ENCODE measurements at places on chromosomes 4 and X.

DNA sequence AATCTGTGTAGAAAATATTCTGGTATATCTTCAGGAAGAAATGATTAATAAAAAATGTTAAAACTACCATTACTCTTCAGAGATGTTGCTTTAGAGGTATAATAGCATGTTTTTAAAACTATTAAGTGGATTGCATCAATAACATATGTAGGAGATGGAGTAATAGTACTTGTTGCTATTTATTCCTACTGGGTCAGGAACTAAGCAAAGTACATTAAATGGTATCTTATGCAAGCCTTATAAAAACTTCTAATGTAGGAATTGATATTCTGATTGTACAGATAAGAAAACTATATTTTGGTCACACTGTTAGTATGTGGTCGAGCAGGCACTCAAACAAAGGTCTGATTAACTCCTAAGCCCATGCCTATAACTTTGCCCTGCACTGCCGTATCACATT is 31.4 kb upstream of the PDLIM5 start:
- no peak for DNase-seq

GRCh38 chrX:119062750-119063374 is 9.9 kb upstream of the CT47C1 start:
- DNase-seq: no peak

DNA sequence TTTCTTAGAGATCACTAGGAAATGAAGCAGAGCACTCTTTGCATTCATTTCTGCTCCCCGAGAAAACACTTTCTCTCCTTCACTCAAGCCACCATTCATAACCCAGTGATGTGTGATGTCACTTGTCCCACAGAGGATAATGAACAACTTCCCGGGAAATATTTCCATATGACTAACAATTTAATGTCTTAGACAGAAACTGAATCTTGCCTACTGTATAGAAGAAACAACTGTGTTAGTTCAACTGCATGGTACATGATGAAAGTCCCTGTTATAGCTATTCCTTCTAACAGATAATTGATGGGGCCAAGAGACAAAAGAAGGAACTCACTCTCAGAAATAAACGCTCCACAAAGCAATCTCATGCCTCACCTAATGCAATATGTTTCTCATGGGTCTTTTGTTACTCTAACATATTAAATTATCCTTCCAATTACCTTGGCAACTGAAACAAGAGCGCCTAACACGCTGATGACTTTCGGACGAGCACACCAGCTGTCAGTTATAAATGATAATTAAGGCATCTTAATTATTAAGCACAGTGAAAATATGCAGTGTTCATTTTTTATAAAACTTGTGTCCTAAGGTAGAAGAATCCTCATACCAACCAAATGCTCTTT is 113.7 kb upstream of the TLR3 start:
- no peak for DNase-seq

DNA sequence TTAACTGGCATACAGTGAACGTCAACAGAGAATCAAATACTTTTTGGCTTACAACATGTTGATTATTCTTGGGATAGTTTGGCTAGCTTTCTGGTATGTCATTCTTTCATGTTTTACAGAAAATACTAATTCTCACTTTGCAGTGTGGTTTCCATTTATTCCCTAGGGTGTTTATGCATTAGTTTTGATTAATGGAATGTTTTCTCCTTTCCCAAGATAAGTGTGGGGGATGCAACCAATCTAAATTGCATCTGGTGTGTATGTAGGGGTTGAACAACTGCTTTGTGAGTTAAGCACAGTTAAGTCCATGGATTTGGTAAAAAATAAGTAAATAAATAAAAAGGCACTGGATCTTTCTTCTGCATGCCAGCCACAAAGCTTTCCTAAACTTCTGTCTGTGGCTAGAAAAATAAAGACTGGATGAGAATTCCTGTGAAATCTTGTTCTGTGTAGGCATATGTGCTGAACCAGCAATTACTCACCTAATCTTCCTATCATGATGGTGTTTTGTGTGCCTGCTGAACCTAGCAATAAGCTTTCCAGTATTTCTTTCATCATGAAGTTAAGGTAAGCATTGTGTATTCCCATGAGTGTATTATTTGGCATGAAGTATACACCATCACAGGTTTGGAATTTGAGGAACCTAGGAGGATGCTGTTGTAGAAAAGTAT is 50.6 kb upstream of the TENM3 start:
- DNase-seq: no peak

GRCh38 chr4:39036172-39036571 is 4.0 kb upstream of the TMEM156 start:
- no peak for DNase-seq
